ENCODE measurements at places on chromosomes 3 and 15.

DNA sequence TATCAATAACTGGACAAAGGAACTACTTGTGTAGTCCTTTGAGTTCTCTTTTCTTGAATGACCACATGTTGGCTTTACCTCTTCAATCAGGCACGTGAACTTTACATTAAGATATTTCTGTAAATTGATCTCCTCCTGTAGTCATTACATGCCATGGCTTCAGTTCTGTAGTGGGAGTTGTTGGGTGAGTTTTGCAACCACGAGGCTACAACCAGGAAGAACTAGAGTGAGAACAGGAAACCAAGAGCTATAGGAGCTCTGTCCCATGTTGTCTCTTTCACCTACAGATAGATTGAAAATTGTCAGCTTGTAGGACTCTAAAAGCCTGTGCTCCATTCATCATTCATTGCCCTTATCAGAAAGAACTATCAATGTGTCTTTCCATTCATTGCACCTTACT lies 2.0 kb downstream of the RSRC1 start:
- no peak for DNase-seq

GRCh38 chr3:116579840-116580239 lies 129.7 kb upstream of the TUSC7 start:
- DNase-seq, result no peak

- DNase-seq, result no peak
Measured at GRCh38 chr15:59528961-59529402, 82.6 kb upstream of the GCNT3 start.

DNA sequence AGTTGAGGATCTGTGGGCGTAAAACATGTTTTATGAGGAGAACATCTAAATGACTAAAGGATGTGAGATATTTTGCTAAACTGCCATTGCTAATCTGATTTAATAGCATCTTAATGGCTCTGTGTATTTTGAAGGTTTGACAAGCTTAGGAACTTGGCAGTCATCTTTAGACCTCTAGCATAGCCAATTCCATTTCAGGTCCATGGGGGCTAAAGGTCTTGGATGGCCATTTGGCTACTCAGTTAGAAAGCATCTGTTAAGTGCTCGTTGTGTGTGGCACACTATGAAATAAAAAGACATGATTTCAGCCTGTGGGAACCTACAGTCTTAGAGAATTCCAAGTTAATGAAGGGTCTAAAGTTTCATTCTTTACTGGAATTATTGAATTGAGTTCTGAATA lies 236.2 kb downstream of the IL5RA start:
- no peak for DNase-seq

DNA sequence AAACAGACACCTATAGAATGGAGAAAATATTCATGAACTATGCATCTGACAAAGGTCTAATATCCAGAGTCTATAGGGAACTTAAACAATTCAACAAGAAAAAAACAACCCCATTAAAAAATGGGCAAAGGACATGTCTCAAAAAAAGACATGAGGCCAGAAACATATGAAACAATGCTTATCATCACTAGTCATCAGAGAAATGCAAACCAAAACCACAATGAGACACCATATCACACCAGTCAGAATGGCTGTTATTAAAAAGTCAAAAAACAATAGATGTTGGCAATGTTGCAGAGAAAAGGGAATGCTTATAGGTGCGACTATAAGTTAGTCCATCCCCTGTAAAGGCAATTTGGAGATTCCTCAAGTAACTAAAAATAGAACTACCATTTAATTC lies 11.4 kb upstream of the HDGFL3 start:
- DNase-seq, result no peak

- DNase-seq, result no peak
Measured at GRCh38 chr15:42456531-42456930, 34.4 kb downstream of the ZNF106 start.

GRCh38 chr3:147572970-147573340 lies 163.8 kb downstream of the ZIC1 start:
- no peak for DNase-seq
